Cortex of kidney (tissue), 1 donor: ENCODE measurements at places on chromosomes 3 and 15.

GRCh38 chr15:25090073-25090733 lies 135.4 kb downstream of the SNRPN start:
- DNase-seq: no peak

- DNase-seq: no peak
Measured at GRCh38 chr3:4409971-4410573, 57.0 kb downstream of the SUMF1 start.

DNA sequence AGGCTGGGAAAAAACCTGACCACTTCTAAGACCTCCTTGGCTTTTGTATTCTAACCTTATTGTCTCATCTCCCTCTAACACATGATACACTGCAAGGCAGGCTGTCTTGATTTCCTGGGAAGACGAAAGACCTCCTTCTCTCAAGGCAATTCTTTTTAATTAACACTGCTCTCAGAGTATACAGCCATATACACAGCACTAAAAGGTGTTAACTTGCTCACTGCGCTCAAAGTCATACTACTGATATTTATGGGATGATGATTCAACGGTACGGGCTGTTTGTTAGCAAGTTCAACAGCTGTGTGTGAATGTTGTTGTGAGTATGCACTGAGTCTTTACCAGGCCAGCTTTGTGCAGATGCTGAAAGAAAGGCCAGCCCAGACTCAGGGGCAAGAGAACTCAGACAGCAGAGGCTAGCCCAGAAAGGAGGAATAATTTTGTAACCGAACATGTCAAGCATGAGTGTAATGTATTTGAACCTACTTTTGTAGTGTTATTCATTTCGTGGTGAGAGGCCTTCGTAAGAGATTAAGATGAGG lies 229.9 kb downstream of the IL5RA start:
- DNase-seq: no peak

DNA sequence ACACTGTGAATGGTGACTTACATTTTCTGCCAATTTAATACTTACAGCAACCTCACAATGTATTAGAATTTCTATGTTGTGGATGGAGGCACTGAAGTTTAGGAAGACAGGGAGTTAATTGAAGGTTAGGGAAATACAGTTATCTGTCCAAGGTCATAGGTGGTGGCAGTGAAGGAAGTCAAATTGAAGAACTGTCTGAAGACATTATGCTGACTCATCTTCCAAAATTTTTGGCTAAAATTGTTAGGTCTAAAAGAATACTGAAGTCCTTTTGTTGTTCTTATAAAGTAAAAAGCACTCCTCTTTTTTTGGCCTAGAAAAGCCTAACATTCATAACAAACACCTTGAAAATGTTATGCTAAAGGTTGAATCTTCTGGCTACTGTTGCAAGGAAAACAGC lies 27.7 kb downstream of the EMC4 start:
- no peak for DNase-seq

- no peak for DNase-seq
Measured at GRCh38 chr3:72255791-72256559, 471.0 kb upstream of the PROK2 start.

DNA sequence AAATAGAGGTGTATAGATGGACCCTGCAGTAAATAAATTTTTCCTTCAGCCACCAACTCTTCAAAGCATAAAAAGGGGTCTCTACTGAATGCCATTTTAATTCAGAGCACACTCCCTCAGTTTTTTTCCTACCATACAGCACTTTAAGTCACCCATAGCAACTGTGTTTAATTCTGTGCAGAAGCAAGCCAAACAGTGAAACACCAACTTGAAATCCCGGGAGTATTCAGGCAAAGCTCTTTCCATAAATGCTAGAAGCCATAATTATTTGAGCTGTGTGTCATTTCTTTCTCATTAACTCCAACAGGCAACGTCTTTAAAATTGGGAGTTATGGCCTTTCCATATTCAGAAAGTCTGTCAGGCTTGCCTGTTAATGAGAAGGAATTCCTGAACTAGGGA lies 562.1 kb downstream of the GRM7 start:
- DNase-seq: no peak

DNA sequence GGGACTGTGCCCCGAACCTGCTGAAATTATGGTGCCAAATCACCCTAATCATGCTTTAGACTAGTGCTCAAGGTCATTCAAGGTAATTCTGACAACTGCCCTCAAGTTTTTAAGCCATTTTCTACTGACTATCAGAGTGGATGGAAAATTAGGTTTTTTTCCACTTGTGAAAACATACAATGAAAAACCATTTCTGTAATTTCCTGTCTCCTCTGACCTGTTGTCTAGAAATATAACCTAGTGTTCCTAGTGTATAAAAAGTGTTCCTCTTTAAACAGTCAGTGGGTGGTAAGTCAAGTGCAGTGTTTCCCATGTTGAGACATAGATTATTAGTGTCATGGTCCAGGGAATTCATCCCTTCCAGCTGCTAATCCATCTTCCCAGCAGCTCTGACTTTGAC lies 232.8 kb upstream of the UMPS start:
- no peak for DNase-seq

DNA sequence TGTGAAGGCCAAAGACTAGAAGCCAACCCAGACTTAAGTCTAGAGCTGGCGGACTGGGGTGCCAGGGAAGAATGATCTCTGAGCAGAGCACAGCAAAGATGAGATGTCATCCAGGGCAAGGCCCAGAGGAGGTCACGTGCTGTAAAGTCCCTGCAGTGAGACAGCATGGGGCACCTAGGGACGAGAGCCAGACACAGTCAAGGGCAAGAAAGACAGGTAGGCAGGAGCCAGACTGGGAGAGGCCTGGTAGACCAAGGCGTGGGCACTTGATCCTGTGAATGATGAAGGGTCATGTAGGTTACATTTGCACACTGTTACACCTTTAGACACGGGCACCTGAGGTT lies 379.7 kb upstream of the PROK2 start:
- DNase-seq: no peak

DNA sequence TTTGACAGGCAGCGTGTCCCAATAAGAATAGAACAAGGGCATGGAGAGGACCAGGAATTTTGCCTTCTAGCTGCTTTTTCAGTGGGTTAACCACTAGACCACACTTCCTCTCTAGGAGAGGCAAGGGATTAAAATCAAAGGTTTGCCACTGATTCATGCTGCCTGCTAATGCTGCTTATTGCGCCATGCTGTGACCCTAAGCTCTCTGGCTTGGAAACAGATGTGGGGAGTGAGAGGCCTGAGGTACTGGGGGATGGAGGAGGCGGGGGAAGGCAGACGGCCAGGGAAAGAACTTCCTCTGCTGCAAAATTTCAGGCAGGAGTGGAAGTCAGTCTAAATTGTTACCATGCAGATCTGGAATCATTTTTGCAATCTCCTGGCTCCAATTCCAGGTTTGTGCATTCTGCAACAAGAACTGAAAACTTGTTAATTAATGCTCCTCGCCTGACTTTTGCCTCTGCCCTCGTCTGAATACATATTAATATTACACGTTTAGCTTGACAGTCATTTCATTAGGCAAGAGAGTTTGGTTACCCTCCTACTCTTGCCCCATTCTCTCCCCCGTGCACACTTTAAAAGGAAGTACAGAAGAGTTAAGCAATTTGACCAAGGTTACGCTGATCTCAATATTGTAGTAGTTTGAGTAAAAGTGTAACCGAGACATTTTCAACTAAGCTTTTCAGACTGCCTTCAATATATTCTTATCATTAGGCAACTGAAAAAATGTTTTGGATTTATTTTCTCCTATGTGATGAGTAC lies 121.7 kb upstream of the SPRED1 start:
- DNase-seq: no peak

- DNase-seq: no peak
Measured at GRCh38 chr3:71421820-71422566, 161.5 kb downstream of the FOXP1 start.

- no peak for DNase-seq
Measured at GRCh38 chr15:89416339-89417183, 79.8 kb downstream of the RHCG start.

GRCh38 chr3:168205451-168205850 lies 109.7 kb upstream of the GOLIM4 start:
- no peak for DNase-seq

GRCh38 chr3:46868948-46869347 lies 5.7 kb upstream of the MYL3 start:
- no peak for DNase-seq

GRCh38 chr15:88628018-88628654 lies 7.0 kb downstream of the AEN start:
- no peak for DNase-seq

GRCh38 chr3:8775602-8776001 lies 6.2 kb upstream of the OXTR start:
- no peak for DNase-seq

DNA sequence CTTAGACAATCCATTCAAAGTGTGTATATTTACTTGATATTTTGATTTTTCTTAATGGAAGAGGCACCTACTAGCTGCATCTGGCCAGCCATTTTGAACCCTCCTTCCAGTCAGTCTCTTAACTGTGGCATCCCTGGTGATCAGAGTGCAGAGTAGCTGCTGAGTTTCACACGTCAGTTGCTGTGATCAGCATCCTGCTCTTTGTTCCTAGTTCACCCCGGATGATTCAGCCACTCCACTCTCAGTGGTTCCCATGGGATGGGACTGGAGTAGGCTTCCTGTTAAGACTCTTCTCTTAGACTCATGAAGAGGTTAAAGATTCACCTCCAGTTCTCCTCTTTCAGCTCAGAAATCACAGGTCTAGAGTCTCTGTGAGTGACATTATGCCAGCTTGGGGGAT lies 75.8 kb downstream of the STXBP5L start:
- DNase-seq: no peak

DNA sequence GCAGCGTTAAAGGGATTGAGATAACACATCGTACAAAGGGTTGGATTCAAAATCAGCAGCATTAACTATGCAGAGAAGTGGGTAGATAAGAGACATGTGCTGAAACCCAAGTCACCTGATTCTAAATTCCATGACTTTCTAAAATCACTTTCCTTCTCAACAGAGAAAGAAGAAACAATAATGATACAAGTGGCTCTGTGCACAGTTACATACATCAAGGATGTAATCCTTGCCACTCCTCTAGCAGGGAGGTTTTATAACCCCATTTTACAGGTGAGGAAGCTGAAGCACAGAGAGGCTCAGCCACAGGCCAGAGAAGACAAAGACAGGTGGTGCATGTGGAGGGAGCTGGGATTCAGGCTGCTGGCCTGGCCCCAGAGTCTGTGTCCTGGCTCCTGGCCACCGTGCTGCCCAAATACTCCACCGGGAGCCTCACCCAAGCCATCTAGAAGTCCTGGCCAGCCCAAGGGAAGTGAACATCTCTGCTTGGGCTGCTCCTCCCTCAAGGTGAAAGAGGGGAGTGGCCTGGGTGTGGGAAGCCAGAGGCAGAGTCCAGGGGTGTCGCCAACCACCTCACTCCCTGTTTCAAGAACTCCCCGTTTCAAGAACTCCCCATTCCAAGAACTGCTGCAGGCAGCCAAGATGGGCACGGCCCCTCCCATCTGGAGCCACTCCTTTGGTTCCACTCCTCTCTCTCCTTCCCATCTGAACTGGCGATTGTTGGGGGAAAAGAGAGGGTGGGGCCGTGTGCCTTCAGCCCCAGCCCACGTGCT lies 147.1 kb downstream of the NUP210 start:
- DNase-seq: no peak

DNA sequence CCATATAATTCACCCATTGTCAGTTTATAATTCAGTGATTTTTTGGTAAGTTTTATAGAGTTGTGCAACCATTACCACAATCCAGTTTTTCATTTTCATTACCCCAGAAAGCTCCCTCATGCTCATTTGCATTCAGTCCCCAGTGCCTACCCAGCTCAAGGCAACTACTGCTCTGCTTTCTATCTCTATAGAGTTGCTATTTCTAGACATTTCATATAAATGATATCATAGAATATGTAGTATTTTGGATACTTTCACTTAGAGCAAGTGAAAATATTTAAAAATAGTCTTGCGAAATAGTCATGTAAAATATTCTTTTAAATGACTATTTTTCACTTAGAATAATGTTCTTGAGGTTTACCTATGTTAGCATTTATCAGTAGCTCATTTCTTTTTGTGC lies 42.1 kb downstream of the ZNF654 start:
- DNase-seq: no peak

GRCh38 chr3:182622241-182622545 lies 171.1 kb upstream of the ATP11B start:
- DNase-seq: no peak

- DNase-seq: no peak
Measured at GRCh38 chr3:5563537-5564277, 376.2 kb downstream of the EDEM1 start.

DNA sequence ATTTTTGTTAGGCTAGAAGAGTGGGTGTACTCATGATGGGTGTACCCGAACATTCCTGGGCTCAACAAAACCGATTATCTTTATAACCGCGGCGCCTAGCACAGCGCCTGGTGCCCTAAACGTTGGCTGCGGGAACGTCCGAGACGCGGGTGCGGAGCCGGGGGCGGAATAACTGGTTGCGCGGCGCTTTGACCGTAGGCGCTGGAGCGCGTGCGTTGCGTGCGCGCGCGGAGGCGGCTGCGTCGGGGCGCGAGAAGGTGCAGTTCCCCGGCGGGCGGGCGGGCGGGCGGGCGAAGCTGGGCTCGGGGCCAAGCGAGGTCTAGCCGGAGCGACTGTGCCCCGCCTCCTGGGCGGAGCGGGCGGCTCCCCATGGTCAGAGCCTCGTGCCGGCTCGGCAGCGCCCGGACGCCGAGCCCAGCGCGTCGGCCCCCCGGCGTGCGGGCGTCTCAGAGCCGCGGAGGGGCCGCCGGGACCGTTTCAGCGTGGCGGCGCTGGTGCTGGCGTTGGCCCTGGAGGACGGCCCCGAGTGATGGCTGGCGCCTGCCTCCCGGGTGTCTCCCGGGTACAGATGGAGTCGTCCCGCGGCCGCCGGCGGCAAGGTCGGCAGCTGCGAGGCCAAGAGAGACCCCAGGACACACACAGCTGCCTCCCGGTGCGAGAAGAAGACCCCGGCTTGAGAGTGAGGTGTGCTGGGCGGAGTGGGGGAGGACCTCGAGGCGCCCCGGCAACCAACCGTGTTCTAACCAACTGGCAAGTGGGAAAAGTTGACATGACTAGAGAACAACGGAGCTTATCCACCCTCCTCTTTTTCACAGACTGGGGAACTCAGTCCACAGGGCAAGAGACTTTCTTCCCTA lies at the start of gene PLAAT1:
PLAAT1 (plus strand) TSS at position 373 of the 857 bp plus-strand sequence. CDS start 14,429 bp downstream, outside the sequence.
- DNase-seq: no peak

DNA sequence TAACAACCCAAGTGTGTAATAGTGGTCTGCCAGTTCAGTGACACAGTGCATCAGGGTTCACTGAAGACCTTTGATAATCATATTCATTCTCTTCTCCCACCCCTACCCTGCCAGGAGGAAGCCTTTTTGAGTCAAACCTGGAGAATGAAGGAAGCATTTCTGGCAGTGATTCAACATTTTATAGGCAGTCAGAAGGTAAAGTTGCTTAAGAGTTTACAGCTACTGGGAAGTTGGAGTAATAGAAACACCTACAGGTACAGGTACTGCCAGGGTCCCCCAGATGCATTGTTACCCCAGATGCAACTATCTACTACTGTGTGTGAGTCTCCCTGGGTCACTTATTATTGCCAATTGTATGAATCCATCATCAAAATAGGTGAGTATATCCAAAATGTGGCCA lies 146.9 kb upstream of the EIF1B start:
- DNase-seq: no peak

DNA sequence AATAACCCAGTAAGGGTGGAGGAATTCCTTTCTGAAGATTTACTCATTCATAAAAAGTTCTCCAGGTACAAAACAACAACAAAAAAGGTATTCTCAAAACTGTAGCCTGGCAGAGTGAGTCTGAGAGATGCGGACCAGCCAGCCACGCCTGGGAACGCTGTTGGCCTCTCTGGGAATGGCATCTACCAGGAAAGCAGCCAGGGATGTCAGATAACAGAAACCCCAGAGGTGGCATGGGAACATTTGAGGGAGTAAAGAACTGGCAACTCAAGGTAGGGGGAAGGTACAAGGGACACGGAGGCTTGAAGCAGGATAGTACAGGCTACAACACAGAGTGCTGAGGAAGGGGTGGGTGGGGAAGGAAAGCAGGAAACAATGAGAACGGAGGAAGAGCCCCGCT lies 7.1 kb upstream of the AP3S2 start:
- no peak for DNase-seq
